Type B pancreatic cell (in vitro differentiated cells): ENCODE measurements at places on chromosomes 11 and 22. TPM values are rescaled to one million over a fixed set of nuclear protein-coding genes. Genes with fewer than 3 reads are reported as not detected.

- H3K4me3 ChIP-seq, result no peak overlapping the region
- no peak overlapping the region for H3K27ac ChIP-seq
- peaks cover 5% of the 10 kb centered on the region for H3K4me1 ChIP-seq
- DNase-seq, result no peak
Measured at GRCh38 chr11:13030857-13031256, 21.7 kb downstream of the RASSF10 start.

- peaks cover 74% of the 10 kb centered on the region for H3K27me3 ChIP-seq
- H3K27ac ChIP-seq, result no peak overlapping the region
- H3K36me3 ChIP-seq, result no peaks in the 10 kb centered on the region
- DNase-seq, result no peak
Measured at GRCh38 chr22:35172442-35172841, 84.9 kb upstream of the HMGXB4 start.

DNA sequence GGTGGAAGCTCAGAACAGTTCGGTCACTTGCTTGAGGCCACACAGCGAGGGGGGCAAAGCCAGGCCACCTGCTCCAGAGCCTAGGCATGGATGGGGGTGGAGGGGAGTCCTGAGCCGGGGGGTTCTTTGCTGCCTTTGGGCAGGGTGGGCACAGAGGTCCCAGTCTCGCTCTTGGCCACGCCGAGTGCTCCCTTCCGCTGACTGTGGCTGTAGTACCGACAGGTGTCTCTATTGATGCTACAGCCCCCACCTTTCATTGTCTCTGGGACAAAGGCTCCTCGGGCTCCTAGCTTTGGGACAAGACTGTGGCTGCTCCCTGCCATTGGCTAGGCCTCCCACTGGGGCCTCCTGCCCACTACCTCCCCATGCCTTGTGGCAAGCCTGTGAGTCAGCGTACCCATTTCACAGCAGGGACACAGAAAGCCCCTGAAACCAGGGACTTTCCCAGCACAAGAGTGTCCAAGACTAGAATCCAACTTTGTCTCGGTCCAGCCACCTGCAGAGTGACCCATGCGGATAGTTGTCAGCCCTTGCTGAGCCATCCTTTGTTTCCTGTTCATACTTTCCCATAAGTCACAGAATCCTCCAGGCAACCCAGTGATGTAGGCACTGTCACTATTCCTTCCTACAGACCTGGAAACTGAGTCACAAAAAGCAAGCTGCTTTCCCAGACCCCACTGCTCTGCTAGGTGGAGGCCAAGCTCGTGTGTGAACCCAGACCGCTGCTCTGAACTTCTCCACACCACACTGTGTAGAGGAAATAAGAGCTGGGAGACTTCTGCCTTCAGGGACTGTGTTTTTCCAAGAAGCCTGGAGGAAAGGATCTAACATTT is 17.2 kb downstream of the MYEOV start:
- H3K4me1 ChIP-seq, result peaks cover 11% of the 10 kb centered on the region
- H3K4me3 ChIP-seq, result no peak overlapping the region
- H3K27ac ChIP-seq, result no peak overlapping the region
- no peaks in the 10 kb centered on the region for H3K36me3 ChIP-seq

The PLAAT2 gene
- total RNA-seq, result 6.0 and 7.8 TPM in 2 replicates

The GSTT2B gene
- 0.50 TPM in 1 of 2 replicates, not detected in the other for total RNA-seq

DNA sequence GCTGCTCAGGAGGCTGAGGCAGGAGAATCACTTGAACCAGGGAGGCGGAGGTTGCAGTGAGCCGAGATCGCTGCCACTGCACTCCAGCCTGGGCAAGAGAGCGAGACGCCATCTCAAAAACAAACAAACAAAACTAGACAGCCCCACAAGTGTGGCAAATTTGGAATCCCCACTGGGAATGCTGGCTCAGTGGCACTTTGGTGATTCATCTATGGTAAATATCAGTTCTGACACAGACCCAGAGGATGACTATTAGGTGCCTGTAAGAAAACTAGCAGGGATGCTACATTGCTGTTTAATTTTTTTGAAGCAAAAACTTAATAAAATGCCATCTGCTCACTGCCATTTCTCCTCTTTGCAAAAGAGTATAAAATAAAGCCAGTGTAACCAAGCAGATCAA is 107.9 kb downstream of the NAT10 start:
- peaks cover 22% of the 10 kb centered on the region for H3K4me1 ChIP-seq
- no peaks in the 10 kb centered on the region for H3K36me3 ChIP-seq
- H3K4me3 ChIP-seq, result no peak overlapping the region
- no peak for DNase-seq

GRCh38 chr22:50683086-50683993 is 10.7 kb downstream of the SHANK3 start:
- no peak for DNase-seq
- peaks cover 10% of the 10 kb centered on the region for H3K36me3 ChIP-seq
- H3K4me1 ChIP-seq, result no peaks in the 10 kb centered on the region
- H3K4me3 ChIP-seq, result no peak overlapping the region
- no peak overlapping the region for H3K27ac ChIP-seq
- peaks cover 4% of the 10 kb centered on the region for H3K27me3 ChIP-seq

The ZNF214 gene
- total RNA-seq, result 6.3 and 7.9 TPM in 2 replicates

GRCh38 chr11:74460481-74461154 is 6.7 kb downstream of the KCNE3 start:
- no peak overlapping the region for H3K27ac ChIP-seq
- no peaks in the 10 kb centered on the region for H3K4me1 ChIP-seq
- H3K36me3 ChIP-seq, result no peaks in the 10 kb centered on the region

DNA sequence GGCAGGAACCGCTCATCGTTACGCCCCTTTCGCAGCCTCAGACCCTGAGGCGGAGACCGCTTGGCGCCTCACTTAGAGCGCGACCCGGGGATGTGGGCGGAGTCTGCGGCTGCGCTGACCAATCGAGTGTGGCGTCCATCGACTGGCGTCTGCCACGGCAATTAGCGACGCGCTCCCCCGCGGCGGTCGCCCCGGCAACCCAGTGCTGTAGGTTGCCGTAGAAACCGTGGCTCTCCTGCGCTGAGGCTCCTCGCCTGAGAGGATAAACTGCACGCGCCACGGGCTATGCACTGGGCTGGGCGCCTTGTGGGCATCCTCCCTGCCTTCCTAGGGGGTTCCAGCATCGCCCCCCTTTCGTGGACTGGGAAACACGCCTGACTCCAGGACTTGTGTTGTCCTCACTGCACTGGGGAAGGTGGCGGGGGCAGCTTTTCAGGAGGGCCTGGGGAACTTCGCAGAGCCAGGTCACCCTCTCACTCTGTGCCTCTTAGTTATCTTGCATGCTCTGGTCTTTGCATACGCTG is 701 bp upstream of the P2RX6 start:
- peak overlapping the region; percentile 80 for H3K27ac ChIP-seq
- H3K4me3 ChIP-seq, result peak overlapping the region; percentile 91
- no peaks in the 10 kb centered on the region for H3K27me3 ChIP-seq
- peaks cover 22% of the 10 kb centered on the region for H3K4me1 ChIP-seq

DNA sequence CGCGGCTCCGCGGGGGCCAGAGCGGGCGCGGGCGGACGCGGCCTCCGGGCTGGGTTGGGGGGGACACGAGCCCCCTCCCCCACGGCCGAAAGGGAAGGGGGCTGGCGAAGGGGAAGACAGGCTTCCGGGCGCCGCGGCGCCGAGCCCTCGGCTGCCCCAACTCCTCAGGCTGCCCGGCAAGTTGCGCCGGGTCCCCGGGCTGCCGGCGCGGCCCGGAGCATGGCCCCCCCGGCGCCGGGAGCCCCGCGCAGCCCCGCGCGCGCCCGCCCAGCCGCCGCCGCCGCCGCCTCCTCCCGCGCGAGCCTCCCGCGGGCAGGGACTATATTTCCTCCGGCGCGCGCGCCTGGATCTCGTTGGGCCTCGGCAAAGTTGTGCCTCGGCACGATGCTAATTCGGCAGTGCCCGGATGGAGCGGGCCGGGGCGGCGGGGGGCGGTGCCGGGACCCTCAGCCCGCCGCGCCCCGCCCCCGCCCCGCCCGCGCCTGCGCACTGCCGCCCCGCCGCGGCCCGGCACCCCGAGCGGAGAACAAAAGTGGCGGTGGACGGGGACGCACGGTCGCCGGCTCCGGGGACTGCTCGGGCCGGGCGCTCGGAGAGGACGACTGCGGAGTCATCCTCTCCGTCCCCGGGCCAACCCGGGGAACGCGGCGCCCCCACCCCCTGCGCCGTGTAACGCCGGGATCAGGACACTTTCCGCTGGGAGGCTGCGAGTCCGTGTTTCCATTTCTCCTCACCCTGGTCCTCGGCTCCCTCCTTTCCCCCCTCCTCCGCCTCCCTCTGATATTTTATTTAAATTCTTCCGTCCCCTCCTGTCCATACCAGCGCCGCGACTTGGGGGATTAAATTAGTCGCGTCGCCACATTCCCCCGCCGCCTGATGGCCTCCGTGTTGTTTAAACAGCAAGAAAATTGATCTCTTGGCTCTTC is at the start of gene PHF21B:
Gene PHF21B, minus strand, starts transcription at position 400 of the 926 bp plus-strand sequence. CDS start 456 bp downstream, outside the sequence.
- peak within 1 kb of the TSS; percentile 92 for H3K4me3 ChIP-seq
- H3K4me1 ChIP-seq, result peaks cover 25% of the 10 kb centered on the region
- peak; percentile 89 for DNase-seq

GRCh38 chr22:30920407-30920806 is 48.2 kb downstream of the MORC2 start:
- H3K4me3 ChIP-seq, result no peak overlapping the region
- H3K27me3 ChIP-seq, result no peaks in the 10 kb centered on the region
- H3K36me3 ChIP-seq, result no peaks in the 10 kb centered on the region
- no peak overlapping the region for H3K27ac ChIP-seq
- DNase-seq, result peak; percentile 85
- H3K4me1 ChIP-seq, result peaks cover 4% of the 10 kb centered on the region

DNA sequence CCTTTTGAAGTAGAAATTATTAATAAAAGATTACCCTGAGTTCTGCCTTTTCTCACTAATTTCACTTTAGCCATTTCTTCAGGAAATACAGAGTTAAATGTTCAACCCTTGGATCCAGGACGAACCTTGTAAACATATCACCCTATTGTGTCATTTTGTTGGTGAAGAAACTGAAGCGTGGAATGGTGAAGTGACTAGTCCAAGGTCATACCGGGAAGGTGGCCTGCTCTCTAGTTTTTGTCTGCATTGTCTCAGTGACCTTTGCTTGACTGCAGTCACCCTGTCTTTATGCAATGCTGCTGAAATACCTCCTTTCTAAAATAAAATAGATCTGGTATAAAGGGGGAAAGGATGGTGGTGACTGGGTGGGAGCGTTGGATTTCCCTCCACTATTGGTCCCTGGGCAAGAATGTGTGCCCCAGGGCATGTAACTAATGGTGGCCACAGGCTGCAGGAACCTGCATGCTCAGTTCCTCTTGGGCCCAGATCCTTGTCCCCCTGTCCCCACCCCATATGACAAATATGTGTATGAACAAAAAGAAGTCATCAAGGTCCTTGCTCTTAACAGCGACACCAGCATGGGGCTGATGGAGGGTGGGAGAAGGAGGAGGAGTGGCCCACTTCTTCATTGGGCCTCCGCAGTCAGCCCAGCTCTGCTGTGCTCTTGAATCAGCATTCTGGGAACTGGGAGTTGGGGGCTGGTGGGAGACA is 977 bp upstream of the SORL1-AS1 start:
- H3K27ac ChIP-seq, result no peak overlapping the region
- peak overlapping the region; percentile 93 for H3K4me3 ChIP-seq
- DNase-seq, result no peak

The PHOX2A gene
- 2.8 and 3.0 TPM in 2 replicates for total RNA-seq

The HOATZ gene
- 0.75 TPM in 1 of 2 replicates, not detected in the other for total RNA-seq

DNA sequence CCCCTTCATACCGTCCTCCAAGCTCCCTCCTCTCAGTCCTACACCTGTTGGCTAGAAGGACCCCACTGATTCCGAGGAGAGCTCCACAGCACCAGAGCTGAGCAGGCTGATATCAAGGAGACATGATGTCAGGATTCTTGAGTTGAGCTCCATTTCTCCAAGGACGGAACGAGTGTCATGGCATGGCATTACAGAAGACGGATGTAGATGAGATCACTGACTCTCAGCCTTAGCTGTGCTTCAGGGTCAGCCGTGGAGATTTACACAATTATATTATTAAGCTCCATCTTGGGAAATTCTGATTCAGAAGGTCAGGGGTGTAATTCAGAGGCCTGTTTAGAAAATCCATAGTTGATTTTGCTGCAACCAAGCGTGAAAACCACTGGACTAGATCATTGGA is 428.9 kb upstream of the B3GAT1 start:
- peaks cover 40% of the 10 kb centered on the region for H3K27me3 ChIP-seq
- DNase-seq, result no peak
- no peak overlapping the region for H3K4me3 ChIP-seq
- H3K4me1 ChIP-seq, result no peaks in the 10 kb centered on the region

The CDC42BPG gene
- 20.1 and 47.7 TPM in 2 replicates for total RNA-seq

DNA sequence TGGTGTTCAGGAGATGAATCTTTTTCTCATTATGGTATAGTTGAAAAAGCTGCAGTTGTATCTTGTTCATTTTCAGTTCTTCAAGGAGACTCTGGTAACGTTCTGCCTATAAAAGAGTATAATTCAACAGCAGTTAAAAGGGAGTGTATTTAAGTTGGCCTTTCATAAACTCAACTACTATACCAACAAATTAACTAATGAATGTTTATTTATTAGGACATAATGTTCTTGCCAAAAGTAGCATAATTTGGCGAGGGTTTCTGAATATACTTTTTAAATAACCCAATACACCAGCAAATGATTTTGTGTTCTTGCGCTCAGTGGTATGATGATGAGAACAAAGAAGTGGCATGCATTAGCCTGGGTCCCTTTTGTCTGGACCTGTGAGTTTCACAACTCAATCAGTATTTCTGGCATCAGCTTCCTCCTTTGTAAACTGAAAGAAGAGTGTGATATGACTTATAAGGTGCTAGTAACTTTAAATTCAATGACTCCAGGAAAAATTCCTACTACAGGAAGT is 10.9 kb downstream of the SMC1B start:
- no peak overlapping the region for H3K4me3 ChIP-seq
- H3K27me3 ChIP-seq, result no peaks in the 10 kb centered on the region
- peaks cover 4% of the 10 kb centered on the region for H3K4me1 ChIP-seq
- DNase-seq, result no peak
